ENCODE measurements at places on chromosomes 4 and X.

GRCh38 chr4:176277162-176277904, 8.3 kb upstream of the ASB5 start:
- DNase-seq = peak; percentile 17

- DNase-seq = no peak
These were observed 123.7 kb downstream of the ANAPC4 start for GRCh38 chr4:25500626-25501316.

- DNase-seq = no peak
These were observed 371.5 kb upstream of the SLIT2 start for GRCh38 chr4:19880206-19880605.

DNA sequence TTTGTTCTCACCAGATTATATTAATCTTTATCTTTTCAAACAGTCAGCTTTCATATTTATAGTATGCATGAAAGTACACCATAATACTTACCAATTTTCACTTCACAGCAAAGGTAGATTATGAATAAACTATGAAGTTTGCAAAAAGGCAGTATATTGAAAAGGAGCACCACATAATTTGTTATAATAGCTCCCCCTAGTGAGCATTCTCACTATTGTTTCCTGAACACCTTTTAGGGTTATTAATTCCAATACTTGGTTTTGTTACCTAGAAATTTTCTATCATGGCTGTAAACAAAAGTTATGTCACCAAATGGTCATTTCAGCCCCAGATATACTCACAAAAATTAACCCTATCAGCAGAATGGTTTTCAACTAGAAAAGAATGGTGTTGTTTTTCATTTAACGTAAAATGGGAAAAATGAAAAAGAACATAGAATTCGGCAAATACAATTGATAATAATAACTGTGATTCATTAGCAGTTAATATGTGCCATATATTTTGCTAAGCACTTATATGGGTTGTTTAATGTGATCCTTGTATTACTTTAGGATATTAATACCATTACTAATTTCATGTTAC, 30.2 kb upstream of the NKX6-1 start:
- no peak for DNase-seq

DNA sequence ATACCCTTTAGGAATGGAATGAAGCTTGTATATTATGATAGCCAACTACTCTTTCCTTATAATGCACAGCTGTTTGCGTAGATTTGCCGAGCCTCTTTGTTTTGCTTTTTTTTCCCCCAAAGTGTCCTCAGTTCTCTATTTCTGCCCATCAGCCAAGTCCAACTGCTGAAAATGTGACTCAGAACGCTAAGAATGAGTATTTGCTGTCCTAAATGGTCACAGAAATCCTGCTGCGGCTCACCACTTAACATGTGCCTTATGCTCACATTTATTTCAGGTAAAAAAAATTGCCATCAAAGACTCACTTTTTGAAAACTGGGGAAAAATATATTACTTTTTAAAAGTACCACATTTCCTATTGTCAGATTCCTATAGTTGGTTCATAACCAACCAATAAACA, 36.9 kb downstream of the GABRA4 start:
- no peak for DNase-seq

DNA sequence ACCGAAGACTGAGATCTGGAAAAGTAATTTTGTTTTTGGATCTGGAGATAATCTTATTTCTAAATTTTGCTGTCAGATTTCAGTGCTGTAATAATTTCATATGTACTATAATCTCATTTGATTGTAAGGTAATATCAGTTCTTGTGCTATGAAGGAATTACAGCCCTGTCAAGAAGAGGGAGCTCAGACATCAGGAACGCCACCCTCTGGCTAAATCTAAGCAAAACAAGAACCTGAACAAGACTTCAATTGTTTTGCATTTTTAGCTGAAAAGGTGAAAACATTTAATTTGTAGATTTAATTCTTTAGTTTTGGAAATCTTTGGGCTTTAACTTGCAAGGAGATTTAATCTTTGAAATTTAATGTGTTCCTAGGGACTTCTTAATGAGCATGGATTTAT, 525.4 kb upstream of the HS3ST1 start:
- no peak for DNase-seq

GRCh38 chr4:148258535-148258934, 183.7 kb downstream of the NR3C2 start:
- no peak for DNase-seq

- no peak for DNase-seq
These were observed 180.6 kb upstream of the MAP3K15 start for GRCh38 chrX:19695884-19696283.

- no peak for DNase-seq
These were observed 17.8 kb upstream of the MCF2 start for GRCh38 chrX:139725720-139726119.

- DNase-seq = no peak
These were observed 35.1 kb downstream of the SH3KBP1 start for GRCh38 chrX:19852014-19853005.
